ENCODE measurements at places on chromosomes 16 and 17.

GRCh38 chr17:27496005-27496404 is 39.8 kb downstream of the KSR1 start:
- no peak for DNase-seq

DNA sequence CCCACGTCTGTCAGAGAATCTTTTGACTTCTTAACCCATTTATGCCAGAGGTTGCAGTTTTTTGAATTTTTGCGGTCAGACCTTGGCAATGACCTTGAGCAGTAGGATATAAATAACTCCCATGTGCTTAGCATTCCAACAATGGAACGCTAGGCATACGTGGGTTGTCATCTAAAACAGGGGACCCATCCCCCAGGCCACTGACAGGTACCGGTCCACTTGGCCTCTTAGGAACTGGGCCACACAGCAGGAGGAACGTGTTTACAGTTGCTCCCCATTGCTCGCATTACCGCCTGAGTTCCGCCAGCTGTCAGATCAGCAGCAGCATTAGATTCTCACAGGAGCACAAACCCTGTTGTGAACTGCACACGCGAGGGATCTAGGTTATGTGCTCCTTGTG is 76.8 kb upstream of the LGALS9 start:
- DNase-seq = no peak

DNA sequence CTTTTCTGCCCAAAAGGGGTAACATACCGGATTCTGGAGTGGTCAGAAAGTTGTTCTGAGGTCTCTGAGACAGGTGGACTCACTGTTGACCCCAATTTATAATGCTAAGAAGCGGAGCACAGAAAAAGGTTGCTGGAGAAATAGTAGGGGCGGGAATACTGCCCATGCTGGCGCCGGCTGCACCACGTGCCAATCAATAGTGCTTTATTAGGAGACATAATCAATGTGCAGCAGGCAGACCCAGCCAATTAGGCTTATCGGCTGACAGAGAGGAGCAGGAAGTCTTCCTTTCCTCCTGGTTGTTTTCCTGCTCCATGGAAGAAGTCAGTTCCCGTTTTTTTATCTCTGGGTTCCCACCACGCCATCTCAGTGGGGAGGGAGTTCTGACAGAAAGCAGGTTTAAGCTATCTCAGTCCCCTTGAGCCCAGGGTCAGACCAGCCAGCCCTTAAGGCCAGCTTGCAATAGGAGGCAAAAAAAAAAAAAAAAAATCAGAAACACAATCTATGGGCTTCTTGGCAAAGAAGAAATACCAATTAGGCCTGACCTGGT is 68.2 kb upstream of the IRX6 start:
- no peak for DNase-seq

DNA sequence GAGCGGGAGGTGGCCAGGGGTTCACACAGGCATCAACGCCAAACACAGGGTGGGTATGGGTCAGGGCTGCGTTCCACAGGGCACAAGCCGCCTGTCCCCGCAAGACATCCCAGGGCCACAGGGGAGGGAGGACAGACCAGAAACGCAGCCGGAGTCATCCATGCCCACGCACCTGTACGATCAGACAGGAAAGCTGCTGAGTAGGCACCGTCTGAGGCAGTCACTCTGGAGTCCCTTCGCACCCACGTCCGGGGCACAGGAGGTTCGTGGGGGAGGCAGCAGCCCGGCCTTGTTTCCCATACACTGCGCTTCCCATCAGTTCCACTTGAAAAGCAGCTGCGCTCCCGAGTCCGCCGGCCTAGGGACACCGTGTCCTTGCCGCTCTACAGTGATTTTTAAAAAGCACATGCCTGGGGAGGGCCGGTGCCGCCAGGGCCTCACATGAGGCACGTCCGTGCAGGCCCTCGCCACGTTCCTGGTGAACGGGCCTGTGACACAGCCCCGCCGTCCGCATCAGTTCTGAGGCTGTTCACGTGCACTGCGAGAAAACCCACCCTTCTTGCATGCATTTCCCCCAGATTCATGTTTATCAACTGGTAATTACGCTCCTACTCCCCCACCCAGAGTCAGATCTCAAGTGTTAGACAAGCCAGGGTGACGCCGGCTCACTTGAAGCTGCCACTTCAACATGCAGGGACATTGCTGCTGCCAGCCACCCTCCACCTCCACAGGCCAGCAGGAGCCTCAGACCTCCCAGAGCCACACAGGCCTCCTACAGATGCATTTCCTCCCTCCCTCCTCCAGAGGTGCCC is 34.8 kb downstream of the WDR45B start:
- no peak for DNase-seq

DNA sequence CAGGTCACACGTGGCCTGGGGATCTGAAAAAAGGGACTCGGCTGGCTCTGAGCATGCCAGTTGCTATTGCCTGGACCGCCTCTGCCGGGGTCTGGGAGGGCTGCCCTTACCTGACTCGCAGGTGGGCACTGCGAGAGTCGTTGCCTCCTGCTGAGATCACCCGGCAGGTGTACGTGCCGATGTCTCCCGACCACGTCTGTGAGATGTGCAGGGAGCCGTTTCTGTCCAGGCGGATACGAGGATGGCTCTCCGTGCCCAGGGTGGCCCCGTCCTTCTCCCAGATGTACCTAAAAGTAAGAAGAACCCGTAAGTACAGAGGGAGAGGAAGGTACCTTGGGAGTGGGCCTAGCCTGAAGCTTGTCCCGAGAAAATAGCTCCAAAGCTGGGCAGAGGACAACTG is 112.0 kb upstream of the CDC42EP4 start:
- DNase-seq = no peak

DNA sequence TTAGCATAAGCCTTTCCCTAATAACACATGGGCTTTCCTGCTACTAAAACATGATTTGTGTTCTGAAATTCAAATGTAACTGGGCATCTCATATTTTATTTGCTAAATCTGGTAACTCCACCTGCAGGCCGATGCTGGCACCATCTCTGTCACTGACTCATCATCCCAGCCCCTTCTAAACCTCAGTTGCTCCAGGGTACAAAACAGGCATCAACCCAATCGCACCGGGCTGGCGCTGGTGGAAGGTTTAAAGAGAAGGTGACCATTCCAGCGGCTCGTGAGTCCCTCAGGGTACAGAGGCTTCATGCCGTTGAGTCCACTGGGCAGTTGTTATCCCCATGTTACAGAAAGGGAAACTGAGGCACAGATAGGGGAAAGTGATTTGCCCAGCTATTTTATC is 27.1 kb downstream of the PPL start:
- no peak for DNase-seq

- no peak for DNase-seq
These were observed 99.9 kb upstream of the ZNF750 start for GRCh38 chr17:82939621-82940135.

- DNase-seq = no peak
These were observed 9.8 kb downstream of the UNC13D start for GRCh38 chr17:75834279-75834920.

DNA sequence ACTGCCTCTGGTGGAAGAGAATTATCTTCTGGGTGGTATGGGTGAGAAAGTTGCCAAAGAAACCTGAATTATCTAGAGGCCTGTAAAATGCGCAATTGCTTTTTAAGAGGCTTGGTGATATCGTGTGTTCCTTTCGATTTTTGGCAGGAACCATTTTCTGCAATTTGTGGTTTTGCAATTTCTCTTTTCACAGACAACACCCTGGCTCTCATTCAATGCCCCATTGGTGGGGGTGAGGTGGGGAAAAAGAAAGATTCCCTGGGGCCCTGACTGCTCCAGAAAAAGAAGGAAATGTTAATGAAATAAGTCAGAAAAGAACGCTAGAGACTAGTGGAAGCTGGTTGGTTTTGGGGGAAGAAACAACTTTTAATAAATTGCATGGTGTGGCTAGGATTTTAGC is 77.4 kb downstream of the ANKFN1 start:
- no peak for DNase-seq

- no peak for DNase-seq
These were observed 12.3 kb upstream of the CCL2 start for GRCh38 chr17:34242587-34243363.

GRCh38 chr16:25707982-25708583 is 16.3 kb downstream of the HS3ST4 start:
- DNase-seq = no peak

DNA sequence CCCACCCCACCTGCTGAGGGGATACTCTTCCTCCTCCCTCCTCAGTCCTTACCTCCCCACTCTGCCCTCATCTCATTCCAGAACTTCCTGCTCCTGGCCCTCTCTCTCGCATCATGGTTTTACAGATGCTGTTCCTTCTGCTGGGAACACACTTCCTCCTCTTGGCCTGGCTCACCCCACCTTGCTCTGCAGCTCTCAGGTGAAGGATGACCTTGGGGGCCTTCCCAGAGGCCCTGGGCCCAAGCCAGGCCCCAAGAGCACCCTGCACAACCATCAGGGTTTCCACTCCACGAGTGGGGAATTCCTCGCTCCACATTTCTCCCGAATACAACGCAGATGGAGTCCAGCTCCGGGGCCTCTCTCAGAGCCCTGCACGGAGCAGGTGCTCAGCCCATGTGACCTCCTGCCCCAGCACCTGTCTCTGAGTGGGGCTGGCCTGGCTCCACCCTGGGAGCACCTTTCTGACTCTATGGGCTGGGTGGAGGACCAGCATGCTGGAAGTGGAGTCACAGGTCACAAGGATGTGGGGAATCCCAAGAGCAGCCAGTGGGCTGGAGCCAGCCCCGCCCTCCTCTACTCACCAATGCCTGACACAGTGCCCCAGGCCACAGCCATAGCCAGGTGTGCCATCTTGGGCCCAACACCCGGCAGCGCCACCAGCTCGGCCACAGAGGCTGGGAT is 4.5 kb downstream of the NTHL1 start:
- no peak for DNase-seq

DNA sequence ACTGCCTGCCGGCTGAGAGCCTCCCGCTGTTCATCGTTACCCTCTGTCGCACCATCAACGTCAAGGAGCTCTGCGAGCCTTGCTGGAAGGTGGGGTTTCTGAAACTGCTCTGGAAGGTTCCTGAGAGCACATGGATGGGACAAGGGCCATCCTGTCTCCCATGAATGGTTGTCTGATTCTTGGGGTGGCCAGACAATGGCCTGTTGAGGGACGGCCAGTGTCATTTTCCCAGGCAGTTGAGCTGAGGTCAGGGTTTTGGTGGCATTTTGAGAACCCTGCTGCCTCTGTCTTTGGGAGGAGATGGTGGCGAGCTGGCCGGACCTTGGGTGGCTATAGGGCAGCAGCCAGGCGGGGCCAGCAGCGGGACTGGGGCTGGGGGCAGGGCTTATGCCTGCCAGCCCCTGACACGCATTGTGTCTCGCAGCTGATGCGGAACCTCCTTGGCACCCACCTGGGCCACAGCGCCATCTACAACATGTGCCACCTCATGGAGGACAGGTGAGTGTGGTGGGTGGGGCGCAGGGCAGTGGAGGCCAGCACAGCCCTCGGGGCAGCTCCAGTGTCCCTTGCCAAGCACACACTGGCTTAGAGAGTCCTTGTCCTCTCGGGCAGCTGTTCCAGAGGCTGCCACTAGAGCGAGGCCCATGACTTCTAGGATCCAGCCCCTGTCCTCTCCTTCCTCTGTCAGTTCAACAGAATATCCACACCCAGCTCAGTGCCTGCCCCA is 9.1 kb downstream of the TSC2 start:
- DNase-seq = no peak

GRCh38 chr16:9219813-9220212 is 128.4 kb downstream of the HAPSTR1 start:
- no peak for DNase-seq

DNA sequence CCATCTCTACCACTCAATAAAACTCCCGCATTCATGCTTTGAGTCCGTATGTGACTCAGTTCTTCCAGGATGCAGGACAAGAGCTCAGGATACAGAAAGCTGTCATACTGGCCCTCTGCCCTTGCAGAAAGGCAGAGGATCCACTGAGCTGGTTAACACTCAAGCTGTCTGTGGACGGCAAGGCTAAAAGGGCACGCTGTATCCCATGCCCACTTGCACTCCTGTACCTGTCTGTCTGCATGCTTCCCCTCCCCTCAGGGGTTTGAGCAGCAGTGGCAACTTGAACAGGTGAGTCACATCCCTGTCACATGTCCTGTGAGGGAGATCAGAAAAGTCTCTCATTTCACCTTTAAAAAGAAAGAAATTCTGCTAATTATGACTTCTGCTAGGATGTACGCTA is 293.8 kb downstream of the HS3ST3B1 start:
- no peak for DNase-seq

DNA sequence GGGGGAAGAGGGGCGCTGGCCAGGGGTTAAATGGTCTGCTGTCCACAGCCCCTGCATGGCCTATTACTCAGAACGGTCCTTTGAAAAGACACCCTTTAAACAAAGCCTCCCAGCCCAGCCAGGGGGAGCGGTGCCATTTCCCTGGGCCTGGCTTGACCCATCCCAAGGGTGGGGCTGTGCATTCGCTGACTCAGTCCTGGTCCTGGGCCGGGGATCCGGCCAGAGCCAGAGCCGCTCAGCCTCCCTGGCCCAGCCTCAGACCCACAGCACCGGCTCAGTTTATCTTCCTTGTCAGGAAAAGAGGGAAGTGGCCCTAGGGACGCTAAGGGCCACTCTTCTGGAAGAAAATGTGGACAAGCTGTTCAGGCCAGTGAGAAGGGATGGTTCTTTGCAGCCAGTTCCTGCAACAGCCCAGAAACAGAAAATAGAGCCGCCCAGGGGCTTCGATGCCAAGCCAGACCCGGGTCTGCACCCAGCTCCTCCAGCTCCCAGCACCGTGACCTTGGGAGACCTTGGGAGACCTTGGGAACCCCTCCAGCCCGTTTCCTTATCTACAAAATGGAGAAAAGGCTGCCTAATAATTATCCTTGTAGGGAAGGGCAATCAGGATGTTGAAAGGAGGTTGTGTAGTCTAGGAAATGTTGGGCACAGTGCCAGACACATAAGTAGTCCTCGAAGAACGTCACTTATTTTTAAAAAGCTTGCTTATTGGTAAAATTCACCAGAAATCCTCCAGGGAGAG is 82.5 kb downstream of the ZDHHC7 start:
- no peak for DNase-seq

DNA sequence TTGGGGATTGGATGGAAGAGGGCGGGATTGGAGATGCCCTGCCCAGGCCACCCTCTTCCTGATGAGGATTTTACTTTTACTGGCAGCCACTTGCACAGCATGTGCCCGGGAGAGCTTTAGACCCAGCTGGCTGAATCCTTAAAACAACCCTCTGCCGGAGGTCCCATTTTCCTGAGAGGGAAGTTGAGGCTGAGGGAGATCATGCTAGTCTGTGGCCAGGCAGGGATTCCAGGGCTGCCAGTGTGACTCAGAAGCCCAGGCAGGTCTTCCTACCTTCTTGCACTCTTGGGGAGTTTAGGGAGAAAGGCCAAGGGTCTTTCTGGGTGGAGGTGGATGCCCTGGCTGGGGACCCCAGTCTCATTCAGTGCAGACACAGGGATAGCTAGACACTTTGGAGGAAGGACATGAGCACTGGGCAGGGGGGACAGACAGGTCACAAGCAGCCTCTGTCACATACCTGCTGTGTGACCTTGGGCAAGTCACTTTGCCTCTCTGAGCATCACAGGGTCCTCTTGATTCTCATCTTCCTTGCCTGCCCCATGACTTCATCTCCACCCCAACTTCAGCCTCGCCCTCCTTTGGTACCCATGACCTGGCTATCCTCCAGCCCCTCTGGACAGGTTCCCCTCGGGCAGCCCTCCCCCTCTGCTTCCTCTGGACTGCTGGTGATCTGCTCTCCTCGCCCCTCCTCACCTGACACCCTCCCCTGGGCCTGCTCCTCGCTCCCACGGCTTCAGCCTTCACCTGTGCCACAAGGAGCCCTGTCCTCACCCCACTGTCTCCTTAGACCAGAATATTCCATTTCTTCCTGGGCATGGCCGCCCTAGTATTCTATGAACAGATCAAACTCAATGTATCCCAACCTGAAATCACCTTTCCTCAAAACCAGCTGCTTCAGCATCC is 11.3 kb upstream of the DCAF7 start:
- DNase-seq = no peak

- no peak for DNase-seq
These were observed 27.2 kb downstream of the ABCC3 start for GRCh38 chr17:50661795-50662391.

Measured in NT2/D1 (cell line).